ENCODE measurements at places on chromosomes 4 and X.

DNA sequence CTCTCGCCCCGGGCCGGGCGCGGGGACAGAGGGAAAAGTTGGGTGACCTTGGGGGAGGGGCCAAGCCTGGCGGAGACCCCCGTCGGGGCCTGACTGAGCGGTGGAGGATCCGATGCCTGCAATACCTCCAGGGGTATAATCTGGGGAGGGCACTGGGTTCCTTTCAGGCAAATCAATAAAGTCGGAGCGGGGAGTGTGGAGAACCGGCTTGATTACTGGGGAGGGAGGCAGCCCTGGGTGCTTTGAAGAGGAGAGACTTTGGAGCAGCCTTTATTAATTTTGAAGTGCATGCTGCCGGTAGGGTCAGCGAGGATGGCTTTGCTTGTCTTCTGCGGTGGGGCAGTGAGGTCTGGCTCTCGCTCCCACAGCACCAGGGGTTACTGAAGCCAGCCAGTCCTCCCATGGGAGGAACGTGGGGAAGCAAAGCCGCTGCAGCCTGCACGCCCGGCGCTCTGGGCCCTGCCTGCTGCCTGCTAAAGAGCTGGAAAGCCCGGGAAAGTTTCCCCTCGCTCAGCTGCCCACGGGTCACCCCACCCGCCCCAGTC lies 403 bp upstream of the LGI2 start:
- DNase-seq: peak; percentile 51

- DNase-seq: peak; percentile 24
These were observed 4.8 kb downstream of the MYL5 start for GRCh38 chr4:679104-679481.

DNA sequence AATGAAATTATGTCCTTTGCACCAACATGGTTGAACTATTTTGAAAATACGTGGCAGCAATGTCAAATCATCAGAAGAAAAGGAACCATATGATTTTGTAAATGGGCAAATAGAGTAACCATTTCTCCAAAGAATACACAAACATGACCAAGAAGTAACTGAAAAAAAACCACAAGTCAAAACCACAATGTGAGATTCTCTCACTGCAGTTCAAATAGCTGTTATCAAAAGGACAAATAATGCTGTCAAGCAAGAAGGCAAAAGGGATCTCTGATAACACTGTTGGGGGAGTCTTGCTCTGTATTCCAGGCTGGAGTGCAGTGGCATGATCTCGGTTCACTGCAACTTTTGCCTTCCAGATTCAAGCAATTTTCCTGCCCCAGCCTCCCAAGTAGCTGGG lies 280.8 kb upstream of the ZCCHC13 start:
- DNase-seq: no peak

DNA sequence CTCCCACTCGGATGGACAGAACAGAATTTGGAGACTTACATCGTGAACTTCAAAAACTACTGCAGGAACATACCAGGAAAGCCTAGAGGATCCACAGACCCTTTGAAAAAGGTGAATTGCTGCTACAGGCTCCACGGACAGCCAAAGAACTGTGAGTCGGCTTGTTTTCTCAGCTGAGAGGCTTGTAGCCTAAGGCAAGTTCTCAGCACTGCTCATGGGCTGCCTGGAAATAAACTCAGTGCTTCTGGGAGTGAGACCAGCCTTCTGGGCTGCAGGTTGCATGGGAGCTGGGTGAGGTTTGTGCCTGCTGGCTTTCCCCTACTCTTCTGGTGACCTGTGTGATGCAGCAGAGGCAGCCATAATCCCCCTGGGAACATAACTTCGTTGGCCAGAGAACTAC lies 1397.6 kb downstream of the FAM133A start:
- no peak for DNase-seq

GRCh38 chr4:108831886-108832285 lies 69.0 kb upstream of the ETNPPL start:
- DNase-seq: no peak

DNA sequence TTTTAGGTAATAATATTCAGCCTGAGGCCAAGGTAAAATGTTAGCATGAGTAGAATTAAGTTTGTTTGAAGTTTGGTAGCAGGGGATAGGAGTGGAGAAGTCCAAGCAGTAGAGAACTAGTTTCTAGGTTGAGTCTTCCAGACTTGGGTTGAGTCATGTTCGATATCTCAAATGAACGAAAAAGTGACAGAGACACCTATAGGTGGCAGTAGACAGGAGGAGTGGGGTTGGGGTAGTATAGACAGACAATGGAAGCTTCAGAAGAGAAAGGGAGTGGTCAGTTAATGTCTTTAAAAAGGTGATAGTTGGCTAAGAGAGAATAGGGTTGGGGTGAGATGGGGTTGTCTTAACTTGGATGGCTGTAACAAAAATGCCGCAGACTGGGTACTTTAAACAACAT lies 58.7 kb upstream of the EMCN start:
- DNase-seq: no peak

- no peak for DNase-seq
These were observed 10.7 kb downstream of the TLR3 start for GRCh38 chr4:186079694-186080093.

DNA sequence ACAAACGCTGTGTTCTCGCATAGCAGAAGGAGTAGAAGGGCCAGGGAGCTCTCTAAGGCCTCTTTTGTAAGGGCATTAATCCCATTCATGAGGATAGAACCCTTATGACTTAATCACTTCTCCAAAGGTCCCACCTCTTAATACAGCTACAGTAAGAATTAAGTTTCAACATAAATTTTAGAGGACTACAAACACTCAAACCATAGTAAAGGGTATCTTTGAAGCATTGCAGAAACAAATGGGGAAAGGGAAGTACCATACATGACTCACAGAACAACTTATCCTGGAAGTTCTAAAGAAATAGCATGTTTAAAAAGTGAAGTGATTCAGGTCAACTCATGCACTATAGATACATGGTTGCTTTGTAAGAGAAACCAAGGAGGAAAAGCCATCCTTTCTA lies 680.8 kb downstream of the RPA4 start:
- DNase-seq: no peak

GRCh38 chr4:4763822-4764557 lies 95.5 kb upstream of the MSX1 start:
- DNase-seq: no peak

DNA sequence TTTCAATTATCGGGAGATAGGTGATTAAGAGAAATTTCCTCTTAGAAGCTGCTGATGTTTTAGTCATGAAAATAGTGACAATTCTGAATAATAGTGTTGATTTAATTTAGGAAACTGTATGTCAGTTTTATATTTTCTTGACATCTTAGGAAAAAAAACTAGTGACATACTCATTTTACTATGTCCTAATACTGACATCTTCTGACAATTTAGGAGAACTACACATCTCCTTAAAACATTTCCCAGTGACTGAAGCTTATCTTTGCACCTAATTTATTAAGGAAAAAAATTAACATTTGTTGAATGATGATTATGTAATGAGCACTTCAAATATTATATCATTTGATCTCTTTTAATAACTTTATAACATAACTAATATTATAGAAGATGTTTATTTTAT lies 42.0 kb upstream of the RBMXL3 start:
- no peak for DNase-seq

GRCh38 chr4:82733636-82734035 lies 65.0 kb downstream of the SCD5 start:
- no peak for DNase-seq

- no peak for DNase-seq
These were observed 313.7 kb upstream of the SMIM31 start for GRCh38 chr4:164440199-164440598.

DNA sequence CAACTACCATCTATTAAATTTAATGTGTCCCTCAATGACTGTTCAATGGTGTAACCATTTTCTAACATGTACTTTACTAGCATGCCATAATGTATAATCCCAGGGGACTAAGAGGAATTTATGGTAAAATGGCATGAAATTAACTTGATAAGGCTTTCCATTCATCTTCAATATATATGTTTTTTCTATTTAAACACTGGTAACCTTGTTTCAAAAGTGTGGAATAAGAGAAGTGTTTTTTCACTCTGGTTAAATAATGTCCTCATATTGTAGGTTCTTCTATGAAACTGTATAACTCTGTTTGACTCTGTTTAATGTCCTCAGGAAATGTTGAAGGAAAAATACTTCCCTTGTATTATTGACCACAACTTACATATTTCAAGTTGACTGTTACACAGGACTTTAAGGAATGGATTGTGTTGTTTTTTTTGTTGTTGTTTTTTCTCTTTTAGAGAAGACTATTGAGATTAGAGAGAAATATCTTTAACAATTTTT lies 113.8 kb upstream of the ARSJ start:
- no peak for DNase-seq

DNA sequence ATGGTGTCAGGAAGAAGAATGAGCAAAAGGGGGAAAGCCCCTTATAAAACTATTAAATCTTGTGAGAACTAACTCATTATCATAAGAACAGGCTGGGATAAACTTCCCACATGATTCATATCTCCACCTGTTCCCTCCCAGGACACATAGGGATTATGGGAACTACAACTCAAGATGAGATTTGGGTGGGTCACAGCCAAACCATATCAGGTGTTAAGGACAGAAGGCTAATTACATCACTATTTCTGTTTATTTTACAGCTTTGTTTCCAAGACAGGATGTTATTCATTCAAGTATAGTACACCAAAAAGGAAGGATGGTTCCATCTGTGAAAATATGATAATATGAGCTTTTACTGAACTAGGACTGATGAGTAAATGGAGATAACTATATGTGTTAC lies 63.7 kb upstream of the ARSJ start:
- DNase-seq: no peak

DNA sequence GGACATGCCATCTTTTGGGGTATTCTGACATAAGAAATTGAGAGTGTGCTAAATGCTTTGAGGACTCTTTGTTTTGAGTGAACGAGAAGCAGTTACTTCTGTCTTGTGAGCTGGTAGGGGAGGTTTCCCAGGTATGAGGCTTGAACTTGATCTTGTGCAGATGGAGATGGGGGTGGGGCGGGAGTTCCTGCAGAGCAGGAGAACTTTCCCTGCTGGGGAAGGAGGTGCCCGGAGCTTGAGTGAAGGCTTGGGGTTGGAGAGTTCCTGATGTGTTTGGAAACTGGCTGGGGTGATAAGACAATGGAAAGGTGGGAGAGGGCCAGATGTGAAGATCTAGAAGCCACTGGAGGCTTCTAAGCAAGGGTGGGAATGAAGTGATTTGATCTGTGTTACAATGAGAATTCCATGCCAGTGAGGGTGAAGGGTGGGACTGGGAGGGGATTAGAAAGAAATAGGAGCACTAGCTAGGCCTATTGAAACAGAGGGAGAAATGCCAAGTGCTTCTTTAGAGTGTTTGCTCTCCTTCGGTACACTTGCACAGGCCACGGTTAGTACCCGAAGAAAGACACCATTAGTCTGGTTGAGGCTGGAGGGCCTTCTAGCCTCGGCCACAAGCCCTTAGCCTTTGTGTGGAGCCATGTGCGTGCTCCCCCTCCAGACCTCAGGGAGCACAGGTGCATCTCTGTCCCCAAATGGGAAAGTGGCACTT lies 103.5 kb upstream of the STOX2 start:
- DNase-seq: no peak

DNA sequence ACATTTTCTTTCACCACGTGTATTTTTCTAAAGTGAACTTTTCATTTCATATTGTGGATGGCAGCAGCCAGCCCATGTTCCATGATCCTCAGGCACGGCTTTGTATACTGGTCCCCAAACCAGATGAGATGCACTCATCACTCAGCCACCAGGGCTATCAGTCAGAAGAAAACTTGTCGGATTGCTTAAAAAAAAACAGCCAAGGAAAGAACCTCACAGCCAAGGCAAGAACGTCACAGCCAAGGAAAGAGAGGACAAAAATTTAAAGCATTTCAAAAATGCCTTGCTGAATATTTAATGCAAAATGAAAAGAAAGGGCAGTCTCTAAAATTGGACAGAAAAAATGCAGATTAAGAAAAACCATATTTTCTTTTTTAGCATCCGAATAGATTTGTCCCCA lies 333.3 kb downstream of the PDGFC start:
- no peak for DNase-seq

DNA sequence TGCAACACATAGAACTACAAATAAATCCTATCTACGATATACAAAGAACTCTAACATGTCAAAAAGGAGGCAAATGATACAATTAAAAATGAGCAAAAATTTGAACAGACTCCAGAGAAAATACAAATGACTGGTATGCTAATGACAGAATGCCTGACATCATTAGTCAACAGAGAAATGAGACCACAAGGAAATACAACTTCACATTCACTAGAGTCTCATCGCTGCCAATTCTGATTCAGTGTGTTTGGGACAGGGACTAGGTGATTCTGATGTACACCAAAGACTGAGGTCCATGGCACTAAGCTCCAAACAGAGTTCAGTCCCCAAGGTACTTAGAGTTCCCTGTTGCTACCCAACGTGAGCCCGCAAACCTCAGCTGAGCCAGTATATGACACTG lies 23.4 kb downstream of the SLC2A9 start:
- no peak for DNase-seq

DNA sequence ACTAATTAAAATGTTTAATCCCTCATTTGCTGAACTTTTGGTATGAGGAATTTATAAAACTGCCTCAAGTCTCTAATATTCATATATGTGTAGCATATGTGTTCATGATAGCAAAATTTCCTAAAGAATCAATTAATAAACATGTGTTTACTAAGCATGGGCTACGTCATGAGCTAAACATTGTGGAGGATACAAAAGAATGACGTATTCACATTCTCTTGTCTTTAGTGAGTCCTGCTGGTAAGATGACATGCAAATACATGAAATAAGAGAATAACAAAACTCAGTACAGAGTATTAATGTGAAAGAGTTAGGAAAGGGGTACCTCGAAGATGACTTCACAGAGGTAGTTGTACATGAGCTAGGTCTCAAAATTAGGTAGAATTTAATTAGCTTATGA lies 121.9 kb upstream of the POF1B start:
- DNase-seq: no peak

GRCh38 chr4:113678641-113679040 lies 82.9 kb downstream of the CAMK2D start:
- no peak for DNase-seq

DNA sequence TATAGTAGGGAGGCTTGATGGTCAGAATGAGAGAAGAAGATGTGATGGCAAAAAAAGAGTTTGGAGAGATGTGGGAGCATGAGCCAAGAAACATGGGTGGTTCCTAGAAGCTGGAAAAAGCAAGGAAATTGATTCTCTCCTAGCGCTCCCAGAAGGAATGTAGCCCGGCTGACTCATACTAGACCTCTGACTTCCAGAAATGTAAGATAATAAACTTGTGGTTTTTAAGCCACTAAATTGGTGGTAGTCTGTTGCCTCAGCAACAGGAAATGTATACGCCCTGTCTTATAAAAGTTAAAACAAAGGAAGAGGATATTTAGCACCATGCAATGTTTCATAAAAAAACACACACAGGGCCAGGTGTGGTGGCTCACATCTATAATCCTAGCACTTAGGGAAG lies 182.7 kb upstream of the PCDH7 start:
- DNase-seq: no peak

GRCh38 chrX:119654112-119654531 lies 38.8 kb downstream of the SEPTIN6 start:
- peak; percentile 53 for DNase-seq

- DNase-seq: no peak
These were observed 50.6 kb downstream of the ZGRF1 start for GRCh38 chr4:112585977-112586736.

Data from left ventricle myocardium superior (tissue), 1 donor.